ENCODE measurements at places on chromosomes 5 and 9.

- peak overlapping the region; percentile 100 for H3K27ac ChIP-seq
- peak; percentile 59 for DNase-seq
- no peaks in the 10 kb centered on the region for H3K36me3 ChIP-seq
- no peaks in the 10 kb centered on the region for H3K27me3 ChIP-seq
- peak overlapping the region; percentile 57 for H3K4me3 ChIP-seq
These were observed 8.0 kb downstream of the B4GALT1 start for GRCh38 chr9:33158843-33159776.

DNA sequence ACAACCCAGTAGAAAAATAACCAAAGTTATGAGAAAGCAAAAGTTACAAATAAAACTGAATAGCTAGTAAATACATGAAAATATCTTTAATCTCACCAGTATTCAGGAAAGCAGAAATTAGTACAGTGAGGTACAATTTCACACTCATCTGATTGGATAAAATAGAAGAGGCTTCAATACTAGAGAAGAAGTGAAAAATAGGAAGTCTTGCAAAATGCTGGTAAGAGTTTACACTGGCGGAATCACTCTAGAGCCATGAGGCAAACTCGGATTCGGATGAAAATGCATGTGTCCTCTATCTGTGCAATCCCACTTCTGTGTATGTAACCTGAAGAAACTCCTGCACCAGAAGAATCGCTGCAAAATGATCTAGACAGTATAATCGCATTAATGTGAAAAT, 128.9 kb downstream of the CCDC192 start:
- H3K27me3 ChIP-seq: no peaks in the 10 kb centered on the region
- DNase-seq: no peak
- H3K27ac ChIP-seq: no peak overlapping the region
- H3K36me3 ChIP-seq: no peaks in the 10 kb centered on the region

GRCh38 chr5:9165546-9165945, 380.3 kb downstream of the SEMA5A start:
- H3K4me1 ChIP-seq: peaks cover 7% of the 10 kb centered on the region
- DNase-seq: no peak
- no peak overlapping the region for H3K4me3 ChIP-seq
- H3K27ac ChIP-seq: no peak overlapping the region

DNA sequence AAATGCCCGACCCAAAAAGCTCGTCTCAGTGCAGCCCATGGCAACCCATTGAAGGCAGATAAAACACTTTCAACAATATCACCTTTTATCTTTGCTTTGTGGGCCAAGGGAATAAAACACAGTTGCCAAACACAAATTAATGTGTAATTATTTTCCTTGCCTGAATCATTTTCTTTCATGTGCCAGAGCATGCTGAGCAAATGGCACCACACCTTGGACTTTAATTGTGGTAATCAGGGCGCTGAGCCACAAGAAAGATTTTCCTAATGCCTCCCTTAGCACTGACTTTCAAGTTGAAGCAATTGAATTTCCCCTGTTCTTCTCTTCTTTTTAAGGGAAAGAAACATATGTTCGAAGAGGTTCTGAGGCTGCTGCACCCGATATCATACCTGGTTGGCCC, 297.1 kb upstream of the MSX2 start:
- no peaks in the 10 kb centered on the region for H3K4me1 ChIP-seq
- no peak overlapping the region for H3K4me3 ChIP-seq
- no peak for DNase-seq
- no peak overlapping the region for H3K27ac ChIP-seq
- no peaks in the 10 kb centered on the region for H3K27me3 ChIP-seq

DNA sequence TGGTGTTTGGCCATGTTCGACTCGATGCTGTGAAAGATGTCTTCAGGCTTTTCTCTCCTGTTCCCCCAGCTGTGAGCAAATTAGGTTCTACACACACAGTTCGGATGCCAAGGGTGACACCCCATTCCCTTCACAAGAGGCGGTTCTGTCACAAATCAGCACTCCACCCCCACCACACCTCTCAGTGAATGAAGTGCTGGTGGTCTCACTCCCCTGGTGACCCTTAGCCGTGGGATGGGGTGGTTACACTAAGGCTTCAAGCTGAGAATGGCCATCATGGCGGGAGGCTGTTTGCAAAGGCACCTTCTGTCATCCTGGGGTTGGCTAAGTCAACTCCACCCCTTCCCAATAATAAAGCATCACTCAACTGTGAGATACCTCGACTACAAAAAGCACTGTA, 26.4 kb downstream of the AMBP start:
- H3K27ac ChIP-seq: no peak overlapping the region
- no peak for DNase-seq
- peaks cover 6% of the 10 kb centered on the region for H3K4me1 ChIP-seq

DNA sequence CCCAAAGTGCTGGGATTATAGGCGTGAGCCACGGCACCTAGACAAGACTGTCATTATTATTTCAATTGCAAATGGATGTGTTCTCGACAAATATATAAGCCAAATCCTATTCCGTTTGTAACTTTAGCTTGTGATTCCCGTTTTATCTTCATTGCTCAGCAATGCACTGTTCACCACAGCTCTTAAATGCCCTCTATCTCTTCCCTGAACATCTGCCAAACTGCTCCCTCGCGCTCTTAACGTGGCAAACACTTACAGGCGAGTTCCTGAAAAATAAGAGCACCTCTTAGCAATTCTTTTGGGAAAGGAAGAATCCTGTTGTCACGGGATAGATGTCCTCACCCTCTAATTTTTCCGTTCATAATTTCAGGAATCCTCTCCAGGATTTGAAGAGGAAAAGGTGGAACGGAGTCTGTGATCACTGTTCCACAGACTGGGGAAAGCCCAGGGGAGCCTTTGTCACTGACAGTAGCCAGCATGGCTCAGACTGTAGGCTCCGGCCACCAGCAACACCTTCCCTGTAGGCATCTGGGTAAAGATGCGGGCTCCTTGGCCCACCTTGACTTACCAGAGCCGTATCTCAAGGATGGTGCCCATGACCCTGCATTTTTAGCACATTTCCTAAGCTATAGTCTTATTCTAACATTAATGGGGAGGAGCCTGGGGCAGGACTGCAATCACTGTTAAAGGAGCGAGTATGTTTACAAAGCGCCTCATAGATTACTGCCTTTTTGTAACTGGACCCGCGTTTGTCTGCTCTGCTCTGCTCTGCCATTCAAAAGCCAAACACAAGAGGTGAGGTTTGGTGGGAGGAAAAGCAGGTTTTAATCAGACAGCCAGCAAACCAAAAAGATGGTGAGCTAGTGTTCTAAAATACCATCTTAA, 20.2 kb upstream of the GNPDA1 start:
- H3K4me3 ChIP-seq: no peak overlapping the region
- H3K27ac ChIP-seq: no peak overlapping the region
- H3K4me1 ChIP-seq: peaks cover 2% of the 10 kb centered on the region
- DNase-seq: peak; percentile 18

- H3K27ac ChIP-seq: peak overlapping the region; percentile 55
- no peak for DNase-seq
- peaks cover 21% of the 10 kb centered on the region for H3K4me1 ChIP-seq
- peak overlapping the region; percentile 96 for H3K4me3 ChIP-seq
These were observed 403 bp downstream of the KIF2A start for GRCh38 chr5:62306323-62306895.

DNA sequence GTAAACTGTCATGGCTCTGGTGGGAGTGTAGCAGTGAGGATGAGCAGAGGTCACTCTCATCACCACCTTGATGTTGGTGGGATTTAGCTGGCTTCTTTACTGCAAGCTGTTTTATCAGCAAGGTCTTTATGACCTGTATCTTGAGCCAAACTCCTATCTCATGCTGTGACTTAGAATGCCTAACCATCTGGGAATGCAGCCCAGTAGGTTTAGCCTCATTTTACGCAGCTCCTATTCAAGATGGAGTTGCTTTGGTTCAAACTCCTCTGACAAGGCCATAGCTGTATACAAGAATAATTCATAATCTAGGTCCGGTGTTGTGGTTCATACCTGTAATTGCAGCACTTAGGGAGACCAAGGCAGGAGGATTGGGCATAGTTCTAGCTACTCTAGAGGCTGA, 85.1 kb downstream of the ARRDC3 start:
- no peak overlapping the region for H3K27ac ChIP-seq
- no peaks in the 10 kb centered on the region for H3K27me3 ChIP-seq
- no peaks in the 10 kb centered on the region for H3K36me3 ChIP-seq
- DNase-seq: no peak
- no peak overlapping the region for H3K4me3 ChIP-seq

- H3K4me3 ChIP-seq: no peak overlapping the region
- peaks cover 5% of the 10 kb centered on the region for H3K4me1 ChIP-seq
- peaks cover 12% of the 10 kb centered on the region for H3K36me3 ChIP-seq
- no peak overlapping the region for H3K27ac ChIP-seq
These were observed 68.9 kb downstream of the MACROH2A1 start for GRCh38 chr5:135329913-135330797.

- no peak overlapping the region for H3K4me3 ChIP-seq
- no peaks in the 10 kb centered on the region for H3K27me3 ChIP-seq
- peaks cover 21% of the 10 kb centered on the region for H3K36me3 ChIP-seq
- H3K27ac ChIP-seq: no peak overlapping the region
- peaks cover 7% of the 10 kb centered on the region for H3K4me1 ChIP-seq
These were observed 40.3 kb downstream of the NUP188 start for GRCh38 chr9:128987805-128988204.

DNA sequence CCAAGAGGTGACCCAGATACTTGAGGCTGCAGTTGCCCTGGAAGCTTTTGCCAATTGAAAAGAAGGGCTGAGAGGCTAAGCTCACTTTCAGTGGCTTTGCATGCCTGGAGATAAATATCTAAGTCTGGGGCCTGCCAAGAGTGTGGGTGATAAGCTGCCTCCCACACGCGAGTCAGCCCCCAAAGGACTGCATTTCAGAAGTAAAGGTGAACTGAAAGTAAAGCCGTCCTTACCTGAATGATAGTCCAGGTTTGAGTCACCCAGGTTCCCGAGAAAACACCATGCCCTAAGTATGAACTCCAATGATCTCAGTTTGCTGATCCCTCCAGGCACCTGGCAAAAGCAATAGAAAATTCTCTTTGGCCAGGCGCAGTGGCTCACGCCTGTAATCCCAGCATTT, 22.5 kb upstream of the N4BP3 start:
- no peak overlapping the region for H3K27ac ChIP-seq
- DNase-seq: peak; percentile 67
- H3K36me3 ChIP-seq: no peaks in the 10 kb centered on the region
- peaks cover 5% of the 10 kb centered on the region for H3K4me1 ChIP-seq
- H3K27me3 ChIP-seq: no peaks in the 10 kb centered on the region

GRCh38 chr5:154039458-154039829, 677 bp downstream of the MFAP3 start:
- H3K27ac ChIP-seq: no peak overlapping the region
- no peaks in the 10 kb centered on the region for H3K36me3 ChIP-seq
- H3K4me3 ChIP-seq: peak overlapping the region; percentile 99

GRCh38 chr9:128065907-128066712, 1.0 kb downstream of the NAIF1 start:
- peak overlapping the region; percentile 65 for H3K4me3 ChIP-seq
- H3K36me3 ChIP-seq: no peaks in the 10 kb centered on the region
- no peaks in the 10 kb centered on the region for H3K27me3 ChIP-seq
- H3K27ac ChIP-seq: no peak overlapping the region
- no peak for DNase-seq

DNA sequence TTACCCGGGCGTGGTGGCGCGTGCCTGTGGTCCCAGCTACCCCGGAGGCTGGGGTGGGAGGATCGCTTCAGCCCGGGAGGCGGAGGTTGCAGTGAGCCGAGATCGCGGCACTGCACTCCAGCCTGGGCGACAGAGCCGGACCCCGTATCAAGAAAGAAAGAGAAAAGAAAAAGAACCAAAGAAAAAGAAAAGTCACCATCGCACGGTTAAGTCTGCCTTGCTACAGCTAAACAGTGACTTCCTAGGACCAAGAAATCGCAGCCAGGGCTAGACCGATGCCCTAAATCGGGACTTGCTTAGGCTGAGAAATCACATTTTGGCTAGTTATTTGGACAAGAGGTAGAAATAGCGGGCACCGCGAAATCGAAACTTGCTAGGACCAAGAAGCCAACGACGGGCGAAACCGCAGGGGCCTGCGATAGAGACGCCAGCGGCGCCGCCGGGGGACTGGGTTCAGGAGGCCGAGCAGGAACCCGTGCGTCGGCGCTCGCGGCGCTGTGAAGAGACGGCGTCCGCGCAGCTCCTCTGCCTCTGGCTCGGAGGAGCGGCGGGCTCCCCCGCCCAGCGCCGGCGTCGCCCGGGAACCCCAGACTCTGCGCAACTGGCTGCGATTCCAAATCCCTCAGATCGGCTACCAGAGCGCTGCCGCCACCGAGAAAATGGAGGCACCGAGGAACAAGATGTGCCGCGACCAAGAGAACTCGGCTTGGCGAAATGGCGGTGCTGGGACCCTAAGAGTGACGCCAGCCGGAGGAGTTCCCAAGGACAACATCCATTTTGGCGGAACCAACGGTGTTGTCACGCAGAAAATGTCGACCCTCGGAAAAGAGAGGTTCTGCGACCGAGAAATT, 26.1 kb upstream of the ANXA2R start:
- H3K4me1 ChIP-seq: peaks cover 50% of the 10 kb centered on the region
- H3K36me3 ChIP-seq: peaks cover 6% of the 10 kb centered on the region
- H3K27ac ChIP-seq: peak overlapping the region; percentile 93
- DNase-seq: peak; percentile 69
- H3K4me3 ChIP-seq: peak overlapping the region; percentile 87

- no peak for DNase-seq
- H3K27me3 ChIP-seq: no peaks in the 10 kb centered on the region
- H3K4me3 ChIP-seq: no peak overlapping the region
- no peaks in the 10 kb centered on the region for H3K4me1 ChIP-seq
- H3K27ac ChIP-seq: no peak overlapping the region
These were observed 11.1 kb upstream of the ORM1 start for GRCh38 chr9:114311571-114312512.

DNA sequence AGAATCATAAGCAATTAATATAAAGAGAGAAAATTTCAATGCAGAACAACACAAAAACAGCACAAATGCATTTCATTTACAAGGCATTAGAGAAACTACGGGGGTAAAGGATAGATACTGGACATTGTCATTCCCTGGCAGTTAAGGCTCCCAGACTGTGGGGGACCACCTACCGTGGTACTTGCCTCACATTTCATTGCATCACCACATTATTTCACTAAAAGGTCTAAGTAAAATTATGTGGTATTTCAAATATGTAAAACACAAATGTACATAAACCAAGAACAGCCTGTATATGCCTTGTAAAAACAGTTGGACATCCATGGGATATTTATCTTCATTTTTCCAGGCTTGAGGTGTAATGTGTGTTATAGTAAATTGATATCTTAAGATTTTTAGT, 571.2 kb upstream of the ZNF462 start:
- H3K4me1 ChIP-seq: no peaks in the 10 kb centered on the region
- DNase-seq: no peak
- no peak overlapping the region for H3K4me3 ChIP-seq
- H3K27me3 ChIP-seq: no peaks in the 10 kb centered on the region

- no peaks in the 10 kb centered on the region for H3K4me1 ChIP-seq
- no peak for DNase-seq
- H3K27me3 ChIP-seq: no peaks in the 10 kb centered on the region
- H3K27ac ChIP-seq: no peak overlapping the region
- no peaks in the 10 kb centered on the region for H3K36me3 ChIP-seq
These were observed 103.1 kb downstream of the KCNIP1 start for GRCh38 chr5:170606941-170607340.

Measured in PC-3 (cell line).